SJCRH30 (cell line): ENCODE measurements at places on chromosomes 1 and 21.

DNA sequence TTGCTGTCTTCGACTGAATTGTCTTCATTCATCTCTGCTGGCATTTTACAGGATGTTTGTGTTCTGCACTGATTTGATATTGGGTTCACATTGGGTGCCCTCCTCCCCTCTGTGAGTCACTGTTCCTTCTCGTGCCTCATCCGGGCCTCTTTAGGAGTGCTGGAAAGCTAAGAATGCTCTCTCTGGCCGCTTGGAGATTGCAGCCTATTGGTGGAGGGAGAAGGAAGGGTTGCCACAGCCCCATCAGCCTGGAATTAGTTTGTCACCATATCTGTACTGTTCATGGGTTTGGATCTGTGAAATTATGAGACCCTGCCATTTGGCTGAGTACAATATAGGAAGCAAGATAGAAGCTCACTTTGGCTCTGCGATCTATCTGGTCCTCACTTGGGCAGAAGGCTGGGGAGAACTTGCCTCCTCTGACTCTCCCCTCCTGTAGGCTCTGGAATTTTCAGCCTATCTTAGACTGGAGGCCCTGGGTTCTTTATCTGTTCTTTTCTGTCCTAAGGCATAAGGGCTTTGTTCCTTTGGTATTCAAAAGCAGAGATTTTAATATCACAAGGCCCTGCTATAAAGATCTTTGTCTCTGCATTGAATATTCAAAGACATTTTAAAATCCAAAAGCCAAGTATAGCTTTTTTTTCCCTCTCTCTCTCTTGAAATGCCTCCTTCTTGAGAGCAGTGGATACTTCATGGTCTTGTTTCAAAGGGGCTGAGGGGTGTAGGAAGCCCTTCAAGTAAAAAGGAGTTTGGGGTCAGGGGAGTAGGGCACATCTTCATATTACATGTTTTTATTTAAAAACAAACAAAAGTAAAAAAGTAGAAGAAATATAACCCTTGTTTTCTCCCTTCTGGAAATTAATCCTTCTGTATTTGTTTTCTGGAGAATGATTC is 347.9 kb downstream of the ZP4 start:
- no peak overlapping the region for H3K27ac ChIP-seq
- no peak for DNase-seq
- no peaks in the 10 kb centered on the region for H3K4me1 ChIP-seq

DNA sequence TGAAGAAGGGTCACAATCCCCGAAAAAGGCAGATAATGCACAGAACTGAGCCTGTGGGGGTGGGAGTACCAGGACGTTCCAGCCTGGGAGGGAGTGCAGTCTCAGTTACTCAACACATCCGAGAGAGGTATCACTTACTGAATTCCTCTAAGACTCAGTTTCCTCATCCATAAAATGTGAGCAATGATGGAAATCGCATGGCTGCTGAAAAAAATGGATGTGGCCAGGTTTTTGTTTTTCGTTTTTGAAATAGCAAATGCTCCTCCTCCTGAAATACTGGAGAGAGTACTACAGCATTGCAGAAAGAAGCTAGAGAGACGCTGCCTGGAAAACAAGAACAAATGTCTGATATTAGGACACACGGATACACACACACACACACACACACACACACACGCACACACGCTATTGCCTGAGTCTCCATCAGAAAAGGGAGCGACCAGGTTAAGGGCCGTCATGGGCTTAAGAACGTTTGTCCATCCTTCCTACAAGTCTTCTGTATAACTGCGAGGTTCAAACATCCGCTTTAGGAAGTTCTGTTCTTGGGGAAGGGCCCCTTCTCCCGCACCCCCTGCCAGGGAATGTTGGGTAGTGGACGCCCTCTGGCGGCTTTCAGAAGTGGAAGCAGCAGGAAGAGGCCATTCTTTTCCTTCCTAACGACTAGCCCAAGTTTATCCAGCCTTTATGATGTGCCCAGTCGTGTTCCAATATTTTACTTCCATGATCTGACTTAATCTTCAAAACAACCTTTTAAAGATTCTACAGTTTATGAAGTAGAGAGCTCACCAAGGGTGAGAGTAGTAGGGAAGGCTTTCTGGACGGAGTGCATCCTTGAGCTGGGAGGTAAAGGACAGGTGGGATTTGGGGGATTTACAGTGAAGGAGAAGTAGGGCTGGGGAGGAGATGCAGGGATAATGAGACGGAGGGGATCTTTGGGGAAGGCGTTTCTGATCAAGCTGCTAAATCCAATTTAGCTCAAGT is 699 bp upstream of the NES start:
- peak overlapping the region; percentile 98 for H3K27ac ChIP-seq
- peaks cover 10% of the 10 kb centered on the region; the same call in 1 of the 2 replicates for H3K27me3 ChIP-seq
- peaks cover 27% of the 10 kb centered on the region for H3K36me3 ChIP-seq
- peaks cover 13% of the 10 kb centered on the region for H3K4me1 ChIP-seq
- DNase-seq, result peak; percentile 84
- H3K4me3 ChIP-seq, result peak overlapping the region; percentile 96

GRCh38 chr1:2344121-2344681 is 47.2 kb downstream of the MORN1 start:
- H3K4me1 ChIP-seq, result peaks cover 5% of the 10 kb centered on the region; the same call in 1 of the 2 replicates
- H3K4me3 ChIP-seq, result no peak overlapping the region
- H3K27me3 ChIP-seq, result peaks cover 22% of the 10 kb centered on the region; the same call in 1 of the 2 replicates
- no peaks in the 10 kb centered on the region for H3K36me3 ChIP-seq
- DNase-seq, result no peak
- no peak overlapping the region for H3K27ac ChIP-seq

- H3K36me3 ChIP-seq, result no peaks in the 10 kb centered on the region
- H3K27me3 ChIP-seq, result no peaks in the 10 kb centered on the region
- H3K4me3 ChIP-seq, result no peak overlapping the region
- peaks cover 13% of the 10 kb centered on the region; the same call in 1 of the 2 replicates for H3K4me1 ChIP-seq
Measured at GRCh38 chr21:45910548-45911221, 70.9 kb upstream of the COL6A1 start.

- no peak overlapping the region for H3K27ac ChIP-seq
- H3K4me3 ChIP-seq, result no peak overlapping the region
- peaks cover 14% of the 10 kb centered on the region for H3K4me1 ChIP-seq
Measured at GRCh38 chr1:6488602-6489382, 2.7 kb downstream of the PLEKHG5 start.

DNA sequence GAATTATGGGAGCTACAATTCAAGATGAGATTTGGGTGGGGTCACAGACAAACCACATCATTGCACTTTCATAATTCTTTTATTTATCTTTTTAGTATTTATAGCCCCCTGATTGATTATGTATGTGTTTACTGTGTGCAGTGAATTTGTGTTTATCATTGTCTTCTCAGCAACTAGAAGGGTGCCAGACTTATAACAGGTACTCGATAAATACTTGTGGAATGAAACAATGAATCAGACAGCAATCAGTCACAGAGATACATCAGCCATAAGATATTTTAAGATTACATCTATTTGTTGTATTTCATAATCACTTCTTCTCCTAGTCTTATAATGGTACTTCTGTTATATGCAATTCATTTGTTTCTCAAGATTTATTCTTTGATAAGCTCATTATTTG is 273.2 kb downstream of the PTPRC start:
- no peak for DNase-seq
- no peaks in the 10 kb centered on the region for H3K27me3 ChIP-seq
- no peaks in the 10 kb centered on the region for H3K4me1 ChIP-seq

GRCh38 chr1:77889671-77890070 is 1.2 kb downstream of the NEXN start:
- H3K4me1 ChIP-seq, result peaks cover 11% of the 10 kb centered on the region; the same call in 1 of the 2 replicates
- DNase-seq, result no peak
- no peaks in the 10 kb centered on the region for H3K27me3 ChIP-seq

GRCh38 chr1:83017701-83018100 is 981.2 kb downstream of the TTLL7 start:
- no peak overlapping the region for H3K4me3 ChIP-seq
- no peaks in the 10 kb centered on the region for H3K36me3 ChIP-seq
- no peak overlapping the region for H3K27ac ChIP-seq
- DNase-seq, result no peak

DNA sequence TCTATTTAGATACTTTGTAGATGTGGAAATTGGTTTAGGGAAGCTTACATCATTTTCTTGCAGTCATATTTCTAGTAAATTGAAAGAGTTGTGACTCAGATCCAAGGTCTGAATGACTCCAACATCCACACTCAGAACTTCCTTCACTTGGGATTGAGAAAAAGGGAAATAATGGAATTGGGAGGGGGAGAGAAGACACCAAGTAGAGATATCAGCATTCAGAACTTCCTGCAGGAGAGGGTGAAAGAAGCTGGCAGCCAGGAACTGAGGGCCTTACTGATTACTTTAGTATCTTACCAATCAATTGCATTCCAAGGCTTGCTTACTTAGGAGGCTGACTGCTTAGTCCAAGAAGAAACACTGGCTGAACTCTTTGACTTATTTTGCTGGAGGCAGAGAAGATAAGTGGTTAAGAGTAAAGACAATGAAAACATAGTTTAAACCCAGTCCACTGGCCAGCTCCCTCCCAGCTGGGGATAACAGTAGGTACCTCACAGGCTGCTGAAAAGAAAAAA is 21.7 kb downstream of the APP start:
- no peak overlapping the region for H3K4me3 ChIP-seq
- H3K4me1 ChIP-seq, result peaks cover 32% of the 10 kb centered on the region
- no peaks in the 10 kb centered on the region for H3K27me3 ChIP-seq
- peak overlapping the region; percentile 7; the same call in 1 of the 2 replicates for H3K27ac ChIP-seq
- H3K36me3 ChIP-seq, result peaks cover 39% of the 10 kb centered on the region

DNA sequence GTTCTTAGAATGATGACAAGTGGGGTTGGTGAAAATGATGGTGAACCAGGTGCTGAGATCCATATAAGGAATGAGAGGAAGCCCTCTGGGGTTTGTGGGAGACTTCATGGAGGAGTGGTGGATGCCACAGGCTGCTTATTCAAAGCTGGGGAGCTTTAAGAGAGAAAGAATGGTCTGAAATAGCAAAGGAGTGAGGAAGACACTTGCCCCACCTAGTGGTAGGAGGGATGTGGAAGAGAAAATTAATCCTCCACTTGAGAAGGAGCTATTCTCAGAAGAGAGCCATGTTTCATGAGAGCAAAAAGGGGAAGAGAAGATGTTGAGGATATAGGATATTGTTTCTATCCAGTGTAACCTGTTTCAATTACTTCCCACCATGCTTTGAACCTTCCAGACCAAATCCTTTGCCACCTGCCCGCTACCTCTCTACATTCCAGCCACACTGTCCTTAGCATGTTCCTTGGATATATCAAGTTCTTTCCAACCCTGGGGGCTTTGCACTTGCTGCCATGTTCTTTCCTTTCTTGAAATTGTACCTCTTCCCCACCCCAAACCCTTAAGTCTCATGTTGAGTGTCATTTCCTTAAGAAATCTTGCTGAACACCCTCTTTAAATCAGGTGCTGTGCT is 19.6 kb upstream of the ZNF648 start:
- no peaks in the 10 kb centered on the region for H3K27me3 ChIP-seq
- no peak overlapping the region for H3K27ac ChIP-seq
- H3K4me1 ChIP-seq, result 0 out of 2 replicates have a peak, but pooled peaks cover 2% of the 10 kb centered on the region

- H3K36me3 ChIP-seq, result no peaks in the 10 kb centered on the region
- DNase-seq, result no peak
- no peaks in the 10 kb centered on the region for H3K27me3 ChIP-seq
- no peak overlapping the region for H3K27ac ChIP-seq
Measured at GRCh38 chr1:11519629-11520031, 40.7 kb downstream of the DISP3 start.

DNA sequence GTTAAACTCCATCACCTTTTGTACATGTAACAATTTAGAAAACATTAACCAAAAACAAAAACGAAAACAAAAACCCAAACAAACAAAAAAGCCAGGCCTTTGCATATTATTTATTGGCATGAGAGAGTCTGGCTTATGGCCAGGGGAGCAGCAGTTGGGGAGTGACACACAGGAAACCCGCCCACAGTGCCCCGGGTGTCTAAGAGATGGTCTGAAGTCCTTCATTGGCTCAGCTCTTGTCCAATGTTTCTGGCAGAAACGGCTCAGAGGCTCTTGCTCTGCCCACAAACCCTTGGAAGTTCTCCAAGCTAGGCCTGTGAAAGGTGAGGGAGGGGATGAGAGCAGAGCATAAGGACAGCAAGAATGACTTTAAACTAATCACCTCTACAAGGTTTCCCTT is 131.5 kb downstream of the CNIH3 start:
- no peaks in the 10 kb centered on the region for H3K36me3 ChIP-seq
- H3K27ac ChIP-seq, result no peak overlapping the region
- no peak overlapping the region for H3K4me3 ChIP-seq
- DNase-seq, result peak; percentile 28
- peaks cover 8% of the 10 kb centered on the region for H3K4me1 ChIP-seq
